ENCODE measurements at places on chromosomes 1 and 21.

- DNase-seq = no peak
Observed at GRCh38 chr1:12552111-12552888, 65.7 kb downstream of the DHRS3 start.

- DNase-seq = peak; percentile 54
Observed at GRCh38 chr1:27643600-27644368, 8.8 kb upstream of the FGR start.

DNA sequence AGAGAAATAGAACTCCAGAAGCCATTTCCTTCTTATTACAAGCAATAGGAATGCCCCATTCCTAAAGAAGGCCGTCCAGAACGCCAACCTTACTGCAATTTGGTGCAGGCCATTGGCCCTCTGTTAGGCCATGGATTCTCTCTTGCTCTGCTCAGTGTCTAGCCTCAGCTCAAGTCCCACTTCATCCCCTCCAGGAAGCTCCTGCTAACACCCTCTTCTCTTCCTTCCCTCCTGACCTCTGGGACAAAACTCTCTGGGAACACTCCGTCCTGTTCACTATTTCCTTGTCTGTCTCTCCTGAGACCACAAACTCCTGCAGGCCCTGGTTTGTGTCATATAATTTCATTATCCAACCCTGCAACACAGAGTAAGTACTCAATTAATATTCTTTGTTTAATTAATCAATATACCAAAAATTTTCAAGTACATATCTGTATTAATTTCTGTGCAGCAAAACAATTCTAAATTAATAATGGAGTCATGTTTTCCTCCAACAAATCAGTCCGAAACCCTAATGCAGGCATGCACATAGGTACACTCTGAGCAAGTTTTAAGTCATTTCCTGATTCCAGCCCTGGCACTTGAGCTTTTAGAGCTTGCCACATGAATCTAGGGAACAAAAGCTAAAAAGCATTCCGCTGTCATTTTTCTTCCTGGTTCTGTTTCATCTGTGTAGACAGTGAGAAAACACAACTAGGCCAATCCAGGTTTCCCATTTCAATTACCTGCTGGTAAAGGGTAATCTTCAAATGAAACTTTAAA is 245.3 kb downstream of the SETD4 start:
- no peak for DNase-seq

GRCh38 chr1:243726806-243727502 is 123.1 kb downstream of the AKT3 start:
- DNase-seq = no peak

DNA sequence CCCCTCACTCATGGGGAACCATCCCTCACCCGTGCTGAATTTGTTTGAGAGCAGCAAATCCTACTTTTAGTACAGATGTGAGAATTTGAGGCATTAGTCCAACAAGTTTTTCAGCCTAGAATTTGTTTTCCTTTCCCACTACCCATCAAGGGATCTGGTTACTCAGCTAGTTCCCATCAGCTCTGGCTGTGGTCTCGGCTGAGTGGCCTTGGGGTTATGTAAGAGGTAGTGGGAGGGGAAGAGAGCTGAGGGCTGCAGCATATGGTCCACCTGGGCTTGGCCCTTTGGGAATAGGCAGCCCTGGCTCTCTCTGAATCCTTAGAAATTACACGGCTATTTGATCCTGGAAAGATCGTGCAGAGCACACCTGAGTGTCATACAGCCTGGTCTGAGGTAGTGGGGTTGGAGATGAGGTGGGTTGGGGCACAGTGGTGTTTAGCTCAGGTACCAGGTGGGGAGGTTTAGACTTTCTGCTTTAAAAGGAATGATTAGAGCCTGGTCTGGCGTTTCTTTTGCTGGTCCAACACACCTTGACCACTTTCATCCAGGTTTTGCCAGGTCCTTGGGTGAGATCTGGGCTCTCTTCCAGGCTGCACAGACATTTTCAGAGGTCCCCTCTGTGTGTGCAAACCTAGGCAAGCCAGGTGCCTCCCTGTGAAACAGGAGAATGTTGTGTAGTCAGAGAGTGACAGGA is 4.2 kb downstream of the GSTM4 start:
- DNase-seq = no peak

DNA sequence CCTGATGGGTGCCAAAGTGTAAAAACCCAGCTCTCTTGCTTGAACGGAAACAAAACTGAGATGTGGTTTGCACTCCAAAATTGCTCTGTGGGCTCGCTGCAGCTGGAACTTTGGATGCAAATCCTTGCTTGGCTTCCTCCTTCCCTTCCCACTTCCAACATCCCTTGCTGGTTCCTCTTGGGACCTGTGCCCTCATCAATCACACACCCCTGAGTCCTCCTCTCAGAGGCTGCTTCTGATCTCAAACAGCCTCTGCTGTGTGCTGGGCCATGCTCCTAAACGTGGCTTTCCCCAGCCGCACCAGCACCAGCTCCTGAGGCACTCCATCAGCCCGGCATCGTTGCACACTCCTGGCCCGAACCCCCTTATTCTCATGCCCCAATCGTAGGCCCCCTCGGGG is 124.3 kb upstream of the RAB4A start:
- no peak for DNase-seq

DNA sequence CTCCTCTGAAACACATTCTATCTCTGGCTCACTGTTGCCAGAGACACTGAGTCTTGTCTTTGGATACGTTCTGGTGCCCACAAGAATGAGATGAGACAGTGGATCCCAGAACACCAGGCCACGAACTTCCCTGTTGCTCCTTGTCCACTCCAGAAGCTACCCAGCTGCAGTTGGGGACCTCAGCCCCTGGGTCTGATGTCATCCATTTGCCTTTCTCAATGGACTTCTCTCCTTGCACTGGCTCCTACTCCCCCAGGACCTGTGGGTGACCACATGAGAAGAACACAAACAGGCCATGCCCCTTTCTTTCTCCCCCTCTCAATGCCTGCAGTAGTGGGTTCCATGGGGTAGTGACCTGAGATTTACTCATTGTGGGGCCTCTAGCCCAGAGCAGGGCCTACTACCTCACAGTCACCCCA is 5.9 kb downstream of the NBPF1 start:
- DNase-seq = no peak

- DNase-seq = peak; percentile 43
Observed at GRCh38 chr1:6105218-6105679, 59.6 kb downstream of the KCNAB2 start.

- DNase-seq = peak; percentile 42
Observed at GRCh38 chr1:100396651-100397050, 44.3 kb downstream of the CDC14A start.

- DNase-seq = no peak
Observed at GRCh38 chr1:223847781-223848345, 2.1 kb upstream of the TP53BP2 start.

DNA sequence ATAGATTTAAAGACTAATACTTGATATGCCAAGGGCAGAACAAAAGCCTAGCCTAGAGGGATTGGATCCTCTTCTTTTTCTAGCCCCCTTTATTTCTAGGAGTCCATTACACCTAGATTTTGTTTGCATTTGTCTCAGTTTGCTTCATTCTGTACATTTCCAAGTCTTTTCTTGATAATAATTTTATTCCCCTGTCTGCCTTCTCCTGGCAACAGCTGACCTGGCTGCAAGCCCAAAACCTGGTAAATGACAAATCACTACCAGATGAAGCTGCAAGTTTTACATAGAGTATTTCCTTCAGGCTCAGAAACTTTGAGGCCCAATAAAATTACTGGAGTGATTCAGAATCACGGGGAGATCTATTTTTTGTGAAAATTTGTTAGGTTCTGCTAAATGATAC is 36.5 kb upstream of the LHX8 start:
- DNase-seq = no peak

GRCh38 chr1:32181065-32181464 is 1.6 kb downstream of the TXLNA start:
- no peak for DNase-seq

DNA sequence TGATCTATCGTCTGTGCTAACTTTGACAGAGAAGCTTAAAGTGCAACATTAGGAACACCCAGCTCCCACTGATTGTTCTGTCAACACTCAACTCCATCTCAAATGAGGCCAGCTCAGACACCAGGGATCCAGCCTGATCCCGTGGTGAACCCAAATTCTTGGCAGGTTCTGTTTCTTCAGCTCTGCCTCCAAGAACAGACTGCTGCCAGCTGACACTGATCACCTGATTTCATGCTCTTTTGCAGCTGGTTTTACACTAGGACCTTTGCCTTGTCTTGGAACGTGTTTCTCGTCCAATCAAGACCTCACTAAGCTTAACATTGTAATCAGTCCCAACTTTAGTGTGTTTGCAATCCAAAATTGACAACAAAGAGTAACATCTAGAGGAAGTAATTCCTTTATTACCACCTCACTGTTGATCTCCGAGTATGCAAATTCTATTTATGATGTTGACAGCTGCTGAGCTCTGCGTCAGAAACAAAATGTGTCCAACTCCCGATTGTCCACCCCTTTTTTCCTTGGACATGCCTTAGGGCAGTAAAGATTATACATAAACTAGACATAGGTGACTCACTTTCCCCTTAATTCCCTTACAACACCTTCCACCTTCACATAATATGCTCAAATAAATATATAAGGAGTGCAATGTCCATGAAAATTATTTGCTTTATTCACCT is 1.6 kb upstream of the HYI start:
- DNase-seq = no peak

DNA sequence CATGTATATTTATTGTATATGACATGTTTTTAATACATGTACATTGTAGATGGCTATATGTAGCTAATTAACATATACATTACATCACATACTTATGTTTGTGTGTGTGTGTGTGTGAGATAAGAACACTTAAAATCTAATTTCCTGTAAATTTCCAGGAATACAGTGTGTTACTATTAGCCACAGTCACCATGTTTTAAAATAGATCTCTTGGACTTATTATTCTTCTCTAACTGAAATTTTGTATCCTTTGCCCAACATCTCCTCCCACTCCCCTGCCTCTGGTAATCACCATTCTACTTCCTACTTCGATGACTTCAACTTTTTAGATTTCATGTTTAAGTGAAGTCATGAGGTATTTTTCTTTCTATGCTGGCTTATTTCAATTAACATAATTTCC is 64.8 kb downstream of the FCRL5 start:
- no peak for DNase-seq

DNA sequence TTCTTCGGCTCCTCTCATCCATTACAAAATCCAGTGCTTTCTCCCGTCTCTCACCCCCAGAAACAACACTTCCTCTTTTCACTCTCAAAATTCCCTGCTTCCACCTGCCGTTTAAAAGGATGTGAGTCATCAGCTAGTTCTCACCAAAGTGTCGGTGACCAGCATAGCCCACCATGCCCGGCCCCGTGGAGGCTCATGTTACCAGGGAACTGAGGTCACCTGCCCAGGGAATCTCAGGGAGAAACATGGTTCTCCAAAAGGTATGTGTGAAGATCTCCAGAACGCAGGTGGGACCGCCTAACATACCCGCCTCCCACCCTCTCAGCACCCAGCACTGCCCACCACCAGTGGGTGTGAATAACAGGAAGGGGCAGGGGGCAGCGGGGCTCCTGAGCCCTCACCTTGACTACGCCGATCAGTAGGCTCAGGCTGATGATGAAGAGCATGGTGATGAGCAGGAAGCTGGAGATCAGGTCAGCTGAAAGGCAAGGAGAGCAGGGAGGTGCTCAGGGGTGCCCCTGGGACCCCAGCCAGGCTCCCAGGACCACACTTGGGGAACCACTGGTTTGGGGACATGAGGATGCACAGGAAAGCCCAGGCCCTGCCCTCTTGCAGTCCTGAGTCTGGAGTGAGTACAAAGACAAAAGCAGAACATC is 16.2 kb downstream of the LAPTM5 start:
- DNase-seq = no peak

GRCh38 chr1:175148068-175148467 is 44.5 kb downstream of the KIAA0040 start:
- no peak for DNase-seq

DNA sequence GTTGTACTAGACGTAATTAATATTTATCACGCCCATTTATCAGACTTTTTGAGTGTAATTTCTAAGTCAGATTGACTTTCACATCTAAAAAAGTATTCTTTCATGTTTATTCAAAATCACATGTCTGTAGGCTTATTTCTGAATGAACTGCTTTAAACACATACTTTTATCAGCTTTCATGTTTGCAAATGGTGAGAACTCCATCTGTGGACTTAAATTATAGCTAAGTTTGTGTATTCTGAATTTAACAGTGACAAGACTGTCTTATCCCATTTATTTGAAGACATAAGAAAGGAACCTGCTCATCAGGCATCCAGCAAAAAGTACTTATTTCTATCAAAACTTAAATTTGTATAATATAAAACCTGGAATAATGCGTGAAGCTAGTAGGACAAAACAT is 69.3 kb downstream of the DENND1B start:
- no peak for DNase-seq

DNA sequence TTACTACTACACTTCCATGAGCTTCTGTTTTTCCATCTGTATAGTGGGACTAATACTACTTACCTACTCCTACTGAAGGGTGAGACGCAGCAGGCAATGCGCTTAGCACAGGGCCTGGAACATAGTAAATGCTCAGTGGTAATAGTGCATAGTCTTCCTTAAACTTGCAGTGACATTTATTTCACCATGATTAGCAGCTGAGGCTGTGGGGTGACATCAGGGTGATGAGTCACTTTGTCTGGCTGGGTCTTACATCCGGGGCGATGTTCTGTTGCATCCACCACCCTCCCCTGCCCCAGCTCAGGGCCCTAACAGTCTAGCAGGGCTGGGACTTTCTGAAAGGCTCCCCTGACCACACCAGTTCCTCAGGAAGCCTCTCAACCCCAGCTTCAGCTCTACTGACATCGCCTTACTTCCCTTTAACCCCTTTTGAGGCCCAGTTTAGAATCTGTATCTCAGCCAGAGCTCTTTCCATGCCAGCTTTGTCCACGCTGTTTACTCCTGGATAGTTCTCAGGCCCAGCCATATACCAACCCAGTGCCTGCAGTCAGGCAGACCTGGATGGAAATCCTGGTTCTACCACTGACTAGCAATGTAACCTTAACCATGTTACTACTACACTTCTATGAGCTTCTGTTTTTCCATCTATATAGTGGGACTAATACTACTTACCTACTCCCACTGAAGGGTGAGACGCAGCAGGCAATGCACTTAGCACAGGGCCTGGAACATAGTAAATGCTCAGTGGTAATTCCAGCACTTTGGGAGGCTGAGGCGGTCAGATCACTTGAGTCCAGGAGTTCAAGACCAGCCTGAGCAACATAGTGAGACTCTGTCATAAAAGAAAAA is 66.3 kb downstream of the CD58 start:
- DNase-seq = peak; percentile 91

- DNase-seq = peak; percentile 79
Observed at GRCh38 chr1:167687919-167688519, 33.8 kb upstream of the MPZL1 start.

DNA sequence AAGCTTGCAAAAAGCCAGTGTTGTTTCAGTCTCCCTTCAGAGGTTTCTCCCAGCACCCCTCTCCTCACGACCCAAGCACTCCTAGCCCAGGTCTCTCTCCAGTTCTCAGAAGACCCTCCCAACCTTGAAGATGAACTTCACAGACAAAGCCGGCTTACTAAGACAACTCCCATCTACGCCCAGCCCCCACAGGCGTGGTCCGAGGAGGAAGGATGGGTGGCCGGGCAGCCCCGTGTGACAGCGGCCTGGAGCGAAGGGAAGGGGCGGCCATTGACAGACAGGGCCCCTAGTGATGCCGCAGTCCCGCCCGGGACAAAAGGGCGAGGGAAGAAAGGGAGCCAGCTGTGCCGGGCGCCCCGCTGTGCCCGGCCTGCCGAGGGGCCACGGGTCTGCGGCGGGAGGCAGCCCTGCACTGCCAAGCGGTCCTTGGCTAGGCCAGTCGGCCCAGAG is 6.9 kb downstream of the PAX7 start:
- DNase-seq = no peak
